ENCODE measurements at places on chromosomes 5 and 9.

GRCh38 chr5:99926463-99926862 lies 608.7 kb upstream of the FAM174A start:
- DNase-seq, result no peak

DNA sequence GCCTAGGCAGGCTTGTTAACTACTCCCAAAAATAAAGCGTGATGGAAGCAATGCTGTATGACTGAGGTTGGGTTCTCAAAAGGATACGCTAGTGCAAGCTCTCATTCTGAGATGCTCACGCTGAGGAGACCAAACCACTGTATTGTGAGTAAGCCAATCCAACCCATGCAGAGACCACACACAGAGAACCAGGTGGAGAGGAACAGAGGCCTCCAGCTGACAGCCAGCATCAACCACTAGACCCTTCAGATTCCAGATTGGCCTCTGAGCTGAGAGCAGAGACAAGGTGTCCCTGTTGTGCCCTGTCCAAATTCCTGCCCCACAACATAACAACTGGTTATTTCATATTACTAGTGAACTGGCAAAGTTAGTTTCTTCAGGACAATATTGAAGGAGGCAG lies 4.5 kb downstream of the TSTD2 start:
- no peak for DNase-seq

- no peak for DNase-seq
These were observed 22.4 kb upstream of the RASGRF2 start for GRCh38 chr5:80937584-80938356.

DNA sequence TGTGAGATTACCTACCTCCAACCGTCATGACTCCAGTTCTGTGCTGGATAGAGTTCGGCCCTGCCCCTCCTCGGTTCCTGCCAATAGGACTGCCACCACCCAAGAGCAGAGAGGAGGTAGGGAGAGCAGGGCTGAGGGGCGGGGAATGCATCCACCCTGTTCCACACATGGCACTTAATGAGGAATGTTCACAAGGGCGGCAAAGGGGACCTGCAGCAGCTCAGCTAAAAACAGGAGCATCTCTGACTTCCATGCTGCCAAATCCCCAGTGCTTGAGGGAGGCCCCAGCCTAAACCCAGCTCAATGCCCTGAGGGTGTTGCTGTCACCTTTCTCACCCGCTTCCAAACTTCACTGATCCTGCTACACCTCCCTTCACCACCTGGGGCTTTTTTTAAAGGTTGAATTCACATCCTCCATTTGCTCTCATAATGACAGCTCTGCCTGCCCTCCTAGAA lies 7.8 kb upstream of the DELE1 start:
- DNase-seq, result no peak

GRCh38 chr5:156532921-156533320 lies 206.0 kb downstream of the SGCD start:
- DNase-seq, result no peak

DNA sequence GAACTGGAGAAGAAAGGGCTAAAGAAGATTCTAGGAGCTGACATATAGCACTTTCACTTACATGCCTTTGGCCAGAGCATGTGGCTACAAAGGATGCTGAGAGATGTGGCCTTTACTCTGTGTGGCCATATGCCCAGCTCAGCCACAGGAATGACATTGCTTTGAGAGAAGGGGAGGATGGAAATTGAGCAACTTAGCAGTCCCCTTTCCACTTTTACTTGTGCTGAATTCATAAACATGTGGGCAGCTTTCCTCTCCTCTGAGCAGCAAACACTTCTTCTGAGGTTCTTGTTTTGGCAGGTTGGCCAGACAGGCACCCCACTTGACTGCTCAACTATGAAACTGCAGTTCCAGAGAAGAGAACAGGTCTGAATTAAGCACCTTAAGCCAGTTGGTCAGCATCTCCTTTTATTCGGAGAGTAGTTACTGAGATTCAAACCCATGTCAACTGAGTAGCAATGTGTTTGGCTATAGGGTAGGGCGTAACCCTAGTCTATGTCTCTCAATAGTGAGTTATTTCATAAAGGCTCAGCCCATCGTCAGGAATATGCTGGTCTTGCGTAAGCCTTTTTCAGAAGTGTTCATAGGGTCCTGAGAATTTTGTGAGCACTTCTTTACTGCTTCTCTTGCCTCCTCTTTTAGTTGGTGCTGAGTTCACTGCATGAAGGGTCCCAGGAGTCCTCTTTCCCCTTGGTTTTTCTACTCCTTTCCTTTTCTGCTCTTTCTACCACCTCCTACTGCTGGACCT lies 134.5 kb downstream of the PALM2AKAP2 start:
- DNase-seq, result no peak

- DNase-seq, result no peak
These were observed 35.7 kb upstream of the OR13D1 start for GRCh38 chr9:104658496-104659195.

- no peak for DNase-seq
These were observed 36.5 kb downstream of the CACNA1B start for GRCh38 chr9:137913771-137914767.

GRCh38 chr9:123312306-123312877 lies 43.6 kb upstream of the CRB2 start:
- no peak for DNase-seq

GRCh38 chr5:159785656-159786055 lies 130.6 kb upstream of the ADRA1B start:
- DNase-seq, result no peak

GRCh38 chr5:127369796-127370195 lies 79.2 kb downstream of the MEGF10 start:
- no peak for DNase-seq

- DNase-seq, result no peak
These were observed 6.6 kb upstream of the TBC1D2 start for GRCh38 chr9:98262056-98262455.

DNA sequence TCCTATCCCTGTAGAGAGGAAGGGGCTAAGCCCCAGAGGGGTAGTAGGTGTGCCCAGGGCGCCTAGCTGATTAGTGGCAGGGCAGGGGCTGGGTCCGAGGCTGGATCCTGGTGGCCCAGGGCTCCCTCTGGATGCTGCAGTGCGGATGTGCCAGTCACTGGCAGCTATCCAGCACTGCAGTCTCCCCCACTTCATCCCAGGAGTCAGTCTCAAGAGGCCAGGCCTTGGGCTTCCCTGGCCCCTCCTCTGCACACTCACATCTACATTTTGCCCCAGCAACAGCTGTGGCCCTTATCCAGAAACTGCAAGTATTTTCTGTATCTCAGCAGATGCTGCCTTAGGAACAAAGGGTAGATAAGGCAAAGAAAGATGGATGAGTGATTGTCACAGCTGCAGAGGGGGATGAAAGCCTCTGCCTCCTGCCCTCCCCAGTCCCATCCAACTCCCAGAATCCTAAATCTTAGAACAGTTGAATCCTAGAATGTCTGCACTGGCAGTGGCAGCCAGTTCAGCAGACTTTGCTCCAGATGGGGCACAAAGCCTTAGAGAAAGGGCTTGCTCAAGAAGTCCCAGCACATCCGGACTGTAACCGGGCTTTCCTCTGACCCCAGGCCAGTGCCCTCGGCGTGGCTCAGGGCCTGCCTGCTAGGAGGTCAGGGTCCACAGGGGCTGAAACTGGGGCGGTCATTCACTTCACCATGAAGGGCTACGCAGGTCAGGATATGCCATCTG lies 1.6 kb downstream of the ANXA6 start:
- no peak for DNase-seq

DNA sequence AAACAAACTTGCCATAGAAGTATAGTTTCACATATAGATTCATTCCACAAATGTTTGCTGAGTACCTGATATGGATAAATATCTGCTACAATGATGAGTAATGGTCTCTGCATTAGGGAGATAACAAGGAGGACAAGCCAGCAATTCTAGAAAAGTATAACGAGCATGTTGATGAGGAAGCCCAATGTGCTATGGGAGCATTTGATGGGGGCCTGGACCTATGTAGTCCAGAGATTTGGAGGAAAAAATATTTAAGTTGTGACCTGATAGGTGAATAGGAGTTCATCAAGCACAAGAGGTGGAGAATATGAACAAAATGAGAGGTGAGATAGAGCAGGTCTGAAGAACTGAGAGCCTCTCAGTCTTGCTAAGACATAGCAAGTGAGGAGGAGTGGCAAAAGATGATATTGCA lies 14.4 kb upstream of the TMEM245 start:
- no peak for DNase-seq

GRCh38 chr9:105114964-105115728 lies 129.3 kb upstream of the SLC44A1 start:
- no peak for DNase-seq

GRCh38 chr9:6873857-6874256 lies 116.1 kb downstream of the KDM4C start:
- DNase-seq, result no peak

DNA sequence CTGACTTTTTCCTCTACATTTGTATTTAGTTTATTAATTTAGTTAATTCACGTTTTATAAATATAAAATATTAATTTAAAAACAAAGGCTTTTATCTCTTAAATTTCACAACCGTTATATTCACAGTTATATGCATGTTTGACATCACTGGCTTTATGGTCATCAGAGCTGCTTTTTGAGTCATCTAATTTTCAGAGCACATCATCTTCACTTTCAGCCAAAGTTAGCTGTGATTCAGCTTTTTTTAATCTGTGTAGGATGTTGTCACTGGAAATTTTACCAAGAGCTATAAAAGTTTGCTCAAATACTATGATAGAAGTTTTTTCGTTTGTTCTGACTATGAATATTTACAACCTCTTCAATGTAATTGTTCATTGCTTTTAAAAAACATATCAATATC lies 12.4 kb downstream of the CDC37L1 start:
- DNase-seq, result no peak

- DNase-seq, result no peak
These were observed 218.5 kb downstream of the COMMD10 start for GRCh38 chr5:116303340-116303739.

DNA sequence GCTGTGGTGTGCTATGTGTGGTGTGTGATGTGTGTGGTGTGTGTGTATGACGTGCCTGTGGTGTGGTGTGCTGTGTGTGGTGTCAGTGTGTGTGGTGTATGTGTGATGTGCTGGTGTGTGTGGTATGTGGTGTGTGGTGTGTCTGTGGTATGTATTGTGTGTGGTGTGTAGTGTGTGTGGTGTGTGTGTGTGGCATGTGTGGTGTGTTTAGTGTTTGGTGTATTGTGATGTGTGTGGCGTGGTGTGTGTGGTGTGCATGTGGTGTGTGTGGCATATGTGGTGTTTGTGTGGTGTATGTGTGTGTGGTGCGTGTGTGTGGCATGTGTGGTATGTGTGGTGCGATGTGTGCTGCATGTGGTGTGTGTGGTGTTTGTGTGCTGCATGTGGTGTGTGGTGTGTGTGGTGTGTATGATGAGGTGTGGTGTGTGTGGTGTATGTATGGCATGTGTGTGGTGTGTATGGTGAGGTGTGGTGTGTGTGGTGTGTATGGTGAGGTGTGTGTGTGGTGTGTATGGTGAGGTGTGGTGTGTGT lies 18.3 kb upstream of the RNU6ATAC start:
- no peak for DNase-seq

DNA sequence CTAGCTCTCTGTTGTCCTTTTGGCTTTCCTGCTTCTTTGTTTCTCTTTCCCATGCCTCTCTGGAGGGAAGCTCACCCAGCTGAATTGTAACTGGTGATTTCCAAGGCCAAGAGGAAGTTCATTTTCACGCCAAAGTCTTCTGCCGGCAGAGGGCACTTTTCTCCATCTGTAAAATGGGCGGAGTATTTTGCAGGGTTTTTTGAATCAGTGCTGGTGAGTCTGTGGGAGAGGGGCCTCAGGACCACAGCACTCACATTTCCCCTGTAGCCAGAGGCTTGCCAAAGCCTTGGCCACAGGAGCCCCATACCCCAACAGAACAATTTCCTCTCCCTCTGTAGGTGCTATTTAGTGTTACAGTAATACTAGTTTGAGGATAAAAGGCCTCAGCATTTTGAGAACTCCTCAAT lies 42.3 kb upstream of the MATR3 start:
- DNase-seq, result no peak

DNA sequence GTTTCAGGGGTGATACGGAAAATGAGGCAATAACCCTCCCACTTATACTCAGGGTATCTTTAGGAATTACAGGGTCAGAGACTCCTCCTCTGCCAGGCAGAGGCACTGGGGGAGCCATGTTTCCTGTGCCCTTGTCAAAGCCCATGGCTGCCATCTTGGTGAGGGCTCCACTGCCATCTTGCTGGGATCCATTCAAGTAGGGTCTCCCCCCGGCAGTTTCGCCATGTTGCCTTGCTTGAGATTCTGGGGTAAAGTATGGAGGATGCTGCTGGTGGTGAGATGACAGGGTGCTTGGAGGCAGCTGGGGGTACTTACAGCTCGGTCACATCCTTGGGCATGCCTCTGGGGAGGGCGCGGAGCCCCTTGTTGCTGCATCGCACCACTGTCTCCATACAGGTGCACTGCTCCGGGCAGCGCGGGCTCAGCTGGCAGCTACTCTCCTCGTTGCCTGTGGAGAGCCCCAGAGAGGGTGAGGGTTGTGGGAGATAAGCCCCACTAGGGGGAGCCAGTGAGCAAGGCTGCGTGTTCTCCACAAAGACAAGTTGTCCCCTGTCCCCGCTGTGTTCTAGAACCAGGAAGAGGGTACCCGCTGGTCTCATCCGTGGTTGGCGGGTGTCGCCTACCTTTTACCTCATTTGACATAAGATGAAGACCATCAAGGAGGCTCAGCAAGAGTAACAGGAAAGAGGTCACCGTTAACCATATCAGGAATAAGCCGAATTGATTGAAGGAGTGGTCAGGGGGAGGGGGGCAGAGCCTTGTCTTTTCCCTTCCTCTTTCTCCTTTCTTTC lies 169.0 kb upstream of the PANK3 start:
- no peak for DNase-seq

DNA sequence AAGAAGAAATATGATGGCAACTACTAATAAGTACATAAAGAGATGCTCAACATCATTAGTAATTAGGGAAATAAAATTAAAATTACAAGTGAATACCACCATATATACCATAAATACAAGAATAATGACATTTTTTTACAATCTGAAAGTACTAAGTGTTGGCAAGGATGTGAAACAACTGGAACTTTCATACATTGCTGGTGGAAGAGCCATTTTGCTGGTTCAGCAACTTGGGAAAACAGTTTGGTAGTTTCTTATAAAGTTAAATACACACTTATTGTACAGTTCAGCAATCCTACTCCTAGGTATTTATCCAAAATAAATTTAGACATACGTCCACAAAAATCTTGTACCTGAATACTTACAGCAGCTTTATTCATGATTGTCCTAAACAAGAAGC lies 192.9 kb downstream of the CARTPT start:
- no peak for DNase-seq

- peak; percentile 16 for DNase-seq
These were observed 432 bp downstream of the HSPA9 start for GRCh38 chr5:138574744-138575193.

GRCh38 chr5:43039471-43040286 lies 440 bp downstream of the ANXA2R start:
- DNase-seq, result peak; percentile 65

Measured in stimulated activated CD4-positive, alpha-beta T cell treated with anti-CD3 and anti-CD28 coated beads, TNF-alpha, amount 100 ng/mL, for 24 hours (primary cell).